ENCODE measurements at places on chromosomes 2 and 18.
A peak's percentile ranks its signal among the peaks of the same experiment; 100 is the strongest.

- DNase-seq: no peak
These were observed 13.5 kb downstream of the PDE11A start for GRCh38 chr2:178059111-178059510.

- no peak for DNase-seq
These were observed 213.4 kb downstream of the TMEM163 start for GRCh38 chr2:134505446-134505845.

GRCh38 chr2:180969124-180969523 is 11.3 kb upstream of the UBE2E3 start:
- DNase-seq: no peak

DNA sequence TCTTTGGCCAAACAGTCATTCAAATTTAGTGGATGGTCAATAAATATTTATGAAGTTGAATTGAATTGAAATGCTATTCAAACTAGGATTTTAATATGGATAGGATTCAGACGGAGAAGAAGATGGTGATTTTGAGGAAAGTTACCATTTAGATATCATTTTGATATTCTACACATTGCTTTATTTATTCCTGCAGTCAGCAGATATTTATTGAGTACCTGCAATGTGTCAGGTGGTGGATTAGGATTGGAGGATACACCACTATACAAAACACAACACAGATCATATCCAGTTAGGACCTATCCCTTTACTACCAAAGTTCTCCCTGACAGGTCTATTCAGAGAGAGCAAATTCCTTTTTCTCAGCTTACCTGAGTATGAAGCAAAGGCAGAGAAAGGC is 38.8 kb downstream of the MAPRE2 start:
- no peak for DNase-seq

DNA sequence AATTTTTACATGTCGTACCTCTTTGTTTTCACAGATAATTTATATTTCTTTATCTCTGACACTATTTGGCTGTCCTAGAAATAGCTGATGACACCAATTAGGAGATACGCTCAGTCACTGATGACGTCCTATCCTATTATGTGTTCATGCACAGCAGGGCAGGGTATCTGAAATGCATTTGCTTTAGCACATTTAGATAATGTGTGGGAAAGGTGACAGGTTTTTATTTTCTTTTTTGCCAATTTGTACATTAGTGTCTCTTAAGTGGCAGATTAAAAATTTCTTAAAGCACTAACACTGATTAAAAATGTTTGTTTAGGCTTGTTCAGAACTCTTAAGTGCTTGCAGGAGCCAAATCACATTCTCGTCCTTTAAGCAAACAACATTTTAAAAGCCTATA is 39.7 kb downstream of the CDC42EP3 start:
- no peak for DNase-seq

DNA sequence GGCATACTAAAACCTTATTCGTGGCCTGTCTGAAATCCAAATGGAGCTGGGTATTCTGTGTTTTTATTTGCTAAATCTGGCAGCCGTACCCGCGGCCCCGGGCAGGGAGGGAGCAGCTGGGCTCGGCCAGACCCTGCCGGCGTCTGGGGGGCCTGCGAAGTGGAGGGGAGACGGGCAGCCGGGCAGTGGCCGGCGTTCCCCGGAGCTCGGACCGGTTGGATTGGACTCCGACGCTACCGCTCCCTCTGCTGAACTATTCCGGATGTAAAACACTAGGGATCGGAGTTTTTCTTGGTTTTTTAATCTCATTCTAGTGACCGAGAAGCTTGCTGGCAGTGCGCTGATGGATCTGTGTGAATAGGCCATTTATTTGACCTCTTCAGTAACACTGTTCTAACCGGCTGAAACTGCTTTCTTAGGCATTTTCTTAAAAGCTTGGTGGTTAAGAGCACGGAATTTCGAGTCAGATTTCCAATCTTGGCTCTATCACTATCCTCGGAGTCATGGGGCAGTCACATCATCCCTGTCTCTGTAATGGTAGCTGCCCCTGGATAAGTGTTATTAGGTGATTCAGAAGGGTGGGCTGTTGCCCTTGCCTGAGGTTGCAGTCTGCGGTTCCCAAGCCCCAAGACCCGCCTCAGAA is 694 bp downstream of the UNC50 start:
- DNase-seq: no peak

DNA sequence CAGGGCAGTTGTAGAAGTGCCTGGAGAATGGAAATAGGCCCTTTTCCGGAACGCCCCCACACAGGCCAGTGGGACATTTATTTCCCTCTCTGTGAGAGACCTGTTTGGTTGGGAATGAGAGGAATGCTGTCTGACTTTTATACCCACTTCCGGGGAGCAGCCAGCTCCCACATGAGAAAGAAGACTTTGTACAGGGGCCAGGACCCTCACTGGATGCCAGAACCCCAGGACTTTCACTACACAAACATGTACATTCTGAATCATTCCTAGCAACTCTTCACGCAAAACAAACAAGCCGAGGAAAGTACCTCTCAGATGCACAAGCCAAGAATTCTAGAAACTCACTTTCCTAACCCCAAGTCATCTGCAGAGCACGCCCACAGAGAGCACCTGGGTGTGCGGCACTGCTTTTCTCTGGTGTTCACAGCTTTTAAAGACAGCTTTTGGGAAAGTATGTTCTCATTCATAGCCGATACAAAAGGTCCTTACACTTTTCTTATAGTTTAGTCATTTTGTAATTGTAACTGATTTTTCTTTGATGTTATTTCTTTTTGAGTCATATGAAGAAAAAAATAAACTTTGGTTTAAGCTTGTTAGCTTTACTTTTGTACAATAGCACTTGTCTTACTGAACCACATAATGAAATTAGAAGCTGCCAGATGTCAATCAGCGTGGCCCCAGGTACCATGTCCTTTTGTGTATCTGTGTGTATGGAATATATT is 856.1 kb upstream of the ID2 start:
- no peak for DNase-seq

GRCh38 chr18:10160251-10160650 is 246.4 kb downstream of the VAPA start:
- no peak for DNase-seq

DNA sequence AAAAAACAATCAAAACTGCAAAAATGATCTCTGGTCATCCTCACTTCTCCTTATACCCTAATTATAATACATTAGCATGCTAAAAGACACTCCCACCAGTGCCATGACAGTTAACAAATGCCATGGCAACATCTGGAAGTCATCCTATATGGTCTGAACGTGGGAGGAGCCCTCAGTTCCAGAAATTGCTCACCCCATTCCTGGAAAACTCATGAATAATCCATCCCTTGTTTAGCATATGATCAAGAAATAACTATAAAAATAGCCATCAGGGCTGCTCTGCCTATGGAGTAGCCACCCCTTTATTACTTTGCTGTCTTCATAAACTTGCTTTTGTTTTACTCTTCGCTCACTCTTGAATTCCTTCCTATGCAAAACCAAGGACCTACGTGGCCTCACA is 5.7 kb upstream of the C2orf80 start:
- DNase-seq: no peak

DNA sequence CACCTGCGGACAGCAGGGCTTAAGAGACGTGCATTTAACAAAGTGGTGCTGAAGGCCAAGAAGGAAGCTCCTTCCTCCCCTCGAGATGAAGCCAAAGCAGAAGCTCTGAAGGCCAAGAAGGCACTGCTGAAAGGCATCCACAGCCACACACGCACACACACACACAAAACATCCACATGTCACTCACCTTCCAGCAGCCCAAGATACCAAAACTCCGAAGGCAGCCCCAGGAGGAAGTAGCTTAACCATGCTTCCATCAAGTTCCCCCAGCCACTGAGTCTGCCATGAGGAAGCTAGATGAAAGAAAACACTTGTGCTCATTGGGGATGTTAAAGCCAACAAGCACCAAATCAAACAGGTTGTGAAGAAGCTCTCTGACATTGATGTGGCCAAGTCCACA is 175.7 kb upstream of the POU3F3 start:
- no peak for DNase-seq

DNA sequence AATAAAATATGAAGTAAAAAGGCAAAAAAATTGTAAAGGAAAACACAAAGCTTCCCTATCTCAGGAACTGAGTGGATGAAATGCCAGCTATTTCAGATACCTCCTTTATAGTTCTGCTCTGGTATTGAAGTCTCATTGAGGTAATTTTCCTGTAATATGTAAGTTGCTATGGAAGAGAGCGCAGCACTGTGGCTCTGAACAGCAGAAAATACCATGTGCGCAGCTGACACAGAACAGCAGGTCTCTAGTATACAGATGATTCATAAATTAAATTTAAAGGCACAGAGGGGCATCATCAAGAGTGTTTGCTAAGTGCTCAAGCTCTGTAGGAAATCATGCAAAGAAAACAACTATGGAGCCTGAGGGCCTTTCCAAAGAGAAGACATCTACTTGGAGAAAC is 315.3 kb upstream of the CDH7 start:
- no peak for DNase-seq

GRCh38 chr2:233934524-233934923 is 17.4 kb downstream of the TRPM8 start:
- DNase-seq: no peak

GRCh38 chr18:3281456-3282400 is 19.8 kb downstream of the MYL12B start:
- no peak for DNase-seq

- no peak for DNase-seq
These were observed 142.4 kb upstream of the MEX3C start for GRCh38 chr18:51339856-51340255.

DNA sequence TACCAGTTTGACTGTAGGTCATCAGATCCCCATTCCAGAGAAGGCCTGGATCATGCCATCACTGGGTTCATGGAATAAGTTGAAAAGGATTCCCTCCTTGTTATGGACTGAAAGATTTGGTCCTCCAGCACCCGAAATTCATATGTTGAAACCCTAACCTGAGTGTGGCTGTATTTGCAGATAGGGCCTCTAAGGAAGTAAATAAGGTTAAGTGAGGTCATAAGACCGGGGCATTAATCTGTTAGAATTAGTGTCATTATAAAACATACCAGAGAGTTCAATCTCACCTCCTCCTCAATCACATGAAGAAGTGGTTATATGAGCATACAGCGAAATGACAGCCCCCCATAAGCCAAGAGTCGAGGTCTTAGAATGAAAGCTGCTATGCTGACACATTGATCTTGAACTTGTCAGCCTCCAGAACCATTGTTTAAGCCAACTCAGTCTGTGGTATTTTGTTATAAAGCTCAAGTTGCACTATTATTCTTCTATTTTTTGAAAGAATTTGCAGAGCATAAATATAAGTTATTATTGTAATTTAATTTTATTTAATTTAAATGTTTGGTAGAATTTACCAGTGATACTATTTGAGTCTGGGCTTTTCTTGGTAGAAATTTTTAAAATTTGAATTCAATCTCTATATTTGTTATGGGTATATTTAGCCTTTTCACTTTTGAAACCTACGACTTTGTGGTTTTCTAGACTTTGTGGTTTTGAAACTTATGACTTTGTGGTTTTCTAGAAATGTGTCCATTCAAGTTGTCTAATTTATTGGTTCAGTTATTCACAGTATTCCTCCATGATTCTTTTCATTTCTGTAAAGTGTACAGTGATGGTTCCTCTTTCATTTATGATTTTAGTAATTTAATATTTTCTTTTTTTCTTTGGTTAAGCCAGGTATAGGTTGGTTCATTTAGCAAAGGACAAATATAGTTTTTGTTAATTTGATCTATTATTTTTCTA is 1206.7 kb upstream of the CDH2 start:
- DNase-seq: no peak

DNA sequence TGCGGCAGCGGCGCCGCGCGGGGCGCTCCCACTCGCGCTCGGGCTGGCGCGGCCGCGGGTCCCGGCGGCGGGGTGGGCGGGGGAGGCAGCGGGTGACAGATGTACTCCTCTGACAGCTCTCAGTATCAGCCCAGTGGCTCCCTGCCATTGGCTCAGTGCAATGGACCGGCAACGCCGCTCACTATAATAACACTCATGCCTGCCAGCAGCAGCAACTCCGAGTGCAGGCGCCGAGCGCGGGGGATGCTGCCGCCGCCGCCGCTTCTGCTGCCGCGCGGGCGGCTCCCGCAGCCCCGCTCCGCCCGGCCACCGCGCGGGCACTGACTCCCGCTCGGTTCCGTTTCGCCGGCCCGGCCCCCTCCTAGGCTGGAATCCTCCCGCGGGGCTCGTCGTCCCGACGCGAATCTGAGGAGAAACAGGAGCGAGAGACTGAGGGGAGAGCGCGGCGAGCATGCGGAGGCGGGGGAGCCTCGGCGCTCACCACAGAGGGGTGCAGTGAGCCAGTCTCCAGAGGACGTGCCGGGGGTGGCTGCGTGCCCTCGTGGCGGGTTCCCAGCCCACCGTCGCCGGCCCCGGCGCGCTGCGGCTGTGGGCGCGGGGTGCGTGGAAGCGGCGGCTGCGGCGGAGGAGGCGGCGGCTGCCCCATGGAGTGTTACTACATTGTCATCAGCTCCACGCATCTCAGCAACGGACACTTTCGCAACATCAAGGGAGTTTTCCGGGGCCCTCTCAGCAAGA is at the start of gene ZNF804A:
Gene ZNF804A, plus strand, starts transcription at position 214 of the 738 bp plus-strand sequence. Its CDS starts 431 bp downstream, at position 645.
- no peak for DNase-seq

- DNase-seq: peak; percentile 30
These were observed 1.5 kb downstream of the KLF7 start for GRCh38 chr2:207164006-207164831.

DNA sequence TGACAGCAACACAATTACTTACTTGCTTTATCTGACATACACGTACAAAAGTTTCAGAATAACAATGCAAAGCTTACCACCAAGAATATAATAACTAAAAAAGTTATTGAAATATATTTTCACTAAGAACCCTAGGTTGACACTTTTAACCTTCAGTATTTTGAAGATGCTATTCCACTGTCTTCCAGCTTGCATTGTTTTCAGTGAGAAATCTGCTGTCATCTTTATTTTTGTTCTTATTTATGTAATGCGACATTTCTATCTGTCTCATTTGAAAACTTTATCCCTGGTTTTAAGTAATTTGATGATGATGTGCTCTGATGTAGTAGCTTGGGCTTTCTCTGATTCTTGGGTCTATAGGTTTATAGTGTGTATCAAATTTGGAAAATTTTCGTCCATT is 165.0 kb upstream of the SMIM21 start:
- DNase-seq: no peak

DNA sequence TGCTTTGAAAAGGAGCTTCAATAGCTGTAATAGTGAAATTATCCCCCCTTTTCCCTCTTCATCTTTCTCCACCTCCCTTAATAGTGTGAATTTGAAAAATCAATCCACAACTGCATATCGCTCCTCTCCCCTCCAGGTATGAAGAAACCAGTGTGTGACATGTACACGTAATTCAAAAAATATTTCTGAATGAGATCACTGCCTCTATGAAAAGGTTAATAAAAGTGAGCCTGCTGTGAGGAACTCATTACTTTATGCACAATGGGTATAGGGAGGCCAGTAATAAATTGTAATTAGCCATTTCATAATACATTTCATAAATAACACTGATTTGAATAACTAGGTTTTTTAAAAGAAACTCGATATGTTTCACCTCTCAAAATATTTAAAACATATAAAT is 209.0 kb upstream of the KYNU start:
- no peak for DNase-seq

DNA sequence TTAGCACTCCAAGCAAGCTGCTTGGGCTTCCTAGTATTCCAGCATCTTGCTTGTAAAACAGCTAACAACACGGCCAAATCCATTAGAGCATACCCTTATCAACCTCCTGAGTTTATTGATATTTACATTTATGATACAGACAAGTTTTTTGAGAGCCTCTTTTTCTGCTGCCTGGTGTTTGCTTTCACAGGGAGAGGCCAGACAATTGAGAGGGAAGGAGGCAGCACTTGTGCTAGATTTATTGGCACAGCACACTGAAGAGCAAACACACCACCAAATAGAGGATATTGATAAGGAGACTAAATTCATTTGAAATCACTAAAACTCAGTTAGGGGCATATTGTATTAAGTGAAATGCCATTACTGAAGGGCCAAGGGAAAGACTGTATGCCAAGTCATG is 1142.3 kb upstream of the FANCL start:
- no peak for DNase-seq

GRCh38 chr2:101474731-101475384 is at the start of gene RFX8:
Gene RFX8 (minus strand): TSS chr2:101475112. CDS start chr2:101466848, 8,264 bp downstream.
- DNase-seq: peak; percentile 84

All from activated CD8-positive, alpha-beta T cell treated with anti-CD3 and anti-CD28 coated beads, Interleukin-2, amount 10 ng/mL, durations not matched to agents 7 days and 5 days (primary cell).